Lung (tissue), 17 donors: ENCODE measurements at places on chromosomes 16 and 17. TPM values are rescaled to one million over a fixed set of nuclear protein-coding genes. Genes with fewer than 3 reads are reported as not detected.

Gene NTN1
- 17.1 TPM for total RNA-seq

Gene RGS11
- 2.6 TPM for total RNA-seq

- H3K4me3 ChIP-seq: no peak overlapping the region
- H3K4me1 ChIP-seq: no peaks in the 10 kb centered on the region
- no peak overlapping the region for H3K27ac ChIP-seq
- no peak for DNase-seq
Observed at GRCh38 chr16:84807776-84808175, 12.0 kb upstream of the CRISPLD2 start.

DNA sequence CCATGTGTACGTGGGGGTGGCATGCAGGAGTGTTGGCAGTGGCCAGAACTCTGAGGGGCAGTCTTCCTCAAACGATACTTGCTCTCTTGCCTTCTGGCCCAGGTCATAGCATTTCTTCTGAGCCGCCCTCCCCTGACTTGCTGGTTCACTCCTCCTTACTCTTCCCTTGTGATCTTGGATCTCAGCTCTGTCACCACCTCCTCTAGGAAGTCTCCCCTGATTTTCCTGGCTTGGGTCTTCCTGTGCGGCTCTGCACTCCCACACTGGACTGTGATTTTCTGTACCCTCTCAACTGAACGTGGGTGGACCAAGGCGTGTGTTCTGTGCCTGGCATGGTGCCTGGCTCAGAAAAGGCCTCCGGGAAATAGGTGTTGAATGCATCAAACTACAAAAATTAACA lies 2.9 kb downstream of the EPN3 start:
- H3K4me1 ChIP-seq: peaks cover 32% of the 10 kb centered on the region
- no peak for DNase-seq
- no peak overlapping the region for H3K27ac ChIP-seq
